ENCODE measurements at places on chromosomes 4 and X.

- DNase-seq, result no peak
These were observed 14.5 kb upstream of the DKK2 start for GRCh38 chr4:107050525-107051135.

- DNase-seq, result no peak
These were observed 92.3 kb upstream of the DCLK2 start for GRCh38 chr4:149985981-149986380.

GRCh38 chrX:44890247-44890646 is 17.3 kb downstream of the KDM6A start:
- DNase-seq, result no peak

- DNase-seq, result no peak
These were observed 16.4 kb upstream of the PRSS12 start for GRCh38 chr4:118369231-118369630.

GRCh38 chr4:121428721-121429120 is 47.9 kb upstream of the QRFPR start:
- DNase-seq, result no peak

DNA sequence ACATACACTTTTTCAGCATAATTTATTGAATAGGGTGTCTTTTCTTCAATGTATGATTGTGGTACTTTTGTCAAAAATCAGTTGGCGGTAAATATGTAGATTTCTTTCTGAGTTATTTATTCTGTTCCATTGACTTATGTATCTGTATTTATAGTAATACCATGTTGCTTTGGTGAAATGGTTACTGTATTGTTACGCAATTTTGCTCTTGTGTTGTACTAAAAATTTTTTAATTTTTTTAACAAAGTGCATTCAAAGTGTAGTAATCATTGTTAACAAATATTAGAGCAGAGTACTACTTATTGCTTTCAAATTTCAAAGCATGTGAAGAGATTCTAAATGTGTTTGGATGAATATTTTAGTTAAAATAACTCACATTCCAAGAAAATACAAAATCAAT is 915.4 kb downstream of the PCDH19 start:
- DNase-seq, result no peak

- DNase-seq, result no peak
These were observed 30.7 kb downstream of the TSPAN5 start for GRCh38 chr4:98627531-98628257.

DNA sequence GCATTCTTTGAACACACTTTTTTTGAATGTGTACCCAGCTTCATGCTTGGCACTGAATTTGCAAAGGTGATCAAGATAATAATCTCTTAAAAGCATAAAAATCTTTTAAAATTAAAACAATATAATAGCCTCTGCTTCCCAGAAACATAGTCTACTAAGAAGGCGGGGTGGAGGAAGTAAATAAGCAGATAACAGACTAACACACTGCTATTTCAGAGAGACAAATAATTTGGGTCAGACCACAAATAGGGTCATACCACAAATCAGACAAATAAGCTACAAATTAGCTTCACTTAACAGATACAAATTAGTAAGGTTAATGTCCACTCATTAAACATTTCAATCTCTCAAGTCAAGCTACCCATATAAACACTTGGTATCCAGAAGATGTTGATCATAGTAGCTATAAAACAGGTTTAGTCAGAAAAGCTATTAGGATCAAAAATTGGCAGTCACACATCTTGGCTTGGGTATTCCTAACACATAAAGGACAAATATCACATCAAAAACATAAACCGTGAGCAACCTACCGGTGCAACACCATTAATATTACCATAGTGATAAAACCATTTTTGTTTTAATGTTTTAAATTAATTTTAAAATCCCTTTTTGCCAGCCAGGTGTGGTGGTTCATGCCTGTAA is 47.3 kb downstream of the PPP3CA start:
- DNase-seq, result no peak

DNA sequence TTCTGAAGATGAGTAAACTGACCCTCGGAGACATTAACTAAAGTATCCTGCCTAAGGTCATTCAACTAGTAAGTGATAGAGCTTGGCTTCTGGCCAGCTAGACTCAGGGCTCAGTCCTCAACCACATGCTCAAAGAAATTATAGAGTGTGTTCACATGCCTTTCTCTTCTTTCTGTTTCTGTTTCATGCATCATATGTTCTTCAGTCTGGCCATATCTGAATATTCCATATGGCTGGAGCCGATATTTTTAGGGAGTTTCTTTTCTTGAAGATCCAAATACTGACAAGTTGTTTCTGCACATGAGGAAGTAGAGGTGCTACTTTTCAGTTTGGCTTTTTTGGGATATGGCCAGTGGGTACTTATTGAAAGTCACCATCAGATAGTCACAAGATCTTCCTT is 44.9 kb downstream of the MMRN1 start:
- DNase-seq, result no peak

GRCh38 chr4:181618896-181619295 is 624.3 kb upstream of the TENM3 start:
- DNase-seq, result no peak

DNA sequence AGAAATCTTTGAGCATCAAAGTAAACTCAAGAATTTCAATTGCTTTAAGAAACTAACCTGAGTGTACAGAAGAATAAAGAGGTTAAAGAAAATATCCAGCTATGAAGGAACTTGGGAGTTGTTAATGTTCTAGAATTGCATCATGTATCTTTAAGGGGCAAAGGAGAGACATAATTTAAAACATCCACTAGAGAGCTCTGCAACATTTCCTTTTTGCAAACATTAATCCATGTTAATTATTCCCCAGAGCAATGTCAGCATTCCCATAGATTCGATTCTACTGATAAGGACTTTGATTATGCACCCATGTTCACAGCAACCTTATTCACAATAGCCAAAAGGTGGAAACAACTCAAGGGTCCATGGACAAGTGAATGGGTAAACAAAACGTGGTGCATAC is 80.2 kb upstream of the SORBS2 start:
- no peak for DNase-seq

DNA sequence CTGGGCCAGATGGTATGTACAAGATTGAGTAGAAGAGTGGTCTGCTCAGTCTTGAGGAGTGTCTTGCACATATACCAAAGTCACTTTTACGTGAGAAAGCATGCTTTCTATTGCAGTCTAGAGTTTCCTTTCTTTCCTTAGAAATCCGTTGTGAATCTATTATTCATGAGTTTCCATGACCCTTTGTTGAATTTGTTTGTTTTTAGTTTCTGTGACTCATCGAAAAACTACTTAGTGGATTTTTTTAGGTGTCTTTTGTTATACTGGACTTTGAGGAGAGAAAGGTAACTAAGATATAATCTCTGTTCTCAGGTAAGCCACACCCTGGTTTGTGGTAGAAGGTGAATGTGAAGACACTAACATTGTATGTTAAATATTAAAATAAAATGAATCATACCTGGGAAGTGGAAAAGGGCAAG is 23.0 kb downstream of the GALNT7 start:
- DNase-seq, result no peak

DNA sequence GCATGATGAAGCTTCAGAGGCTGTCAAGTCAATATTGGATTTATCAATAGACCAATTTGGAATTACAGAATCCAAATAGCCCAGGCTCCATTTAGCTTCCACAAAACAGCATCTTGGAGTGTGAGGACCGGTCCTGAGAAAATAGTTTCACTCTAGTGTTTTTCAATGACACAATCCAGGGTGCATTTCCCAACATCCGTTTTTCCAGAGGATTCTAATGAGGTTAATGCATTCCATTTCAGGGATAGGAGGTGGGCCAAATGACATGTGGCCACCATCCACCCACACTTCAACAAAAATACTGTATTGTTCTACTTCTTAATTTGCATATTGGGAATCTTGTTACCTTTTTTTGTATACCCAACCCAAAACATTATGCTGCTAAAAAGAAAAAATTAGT is 229.8 kb upstream of the LDB2 start:
- no peak for DNase-seq

GRCh38 chr4:169098532-169098931 is 88.5 kb upstream of the CBR4 start:
- no peak for DNase-seq

DNA sequence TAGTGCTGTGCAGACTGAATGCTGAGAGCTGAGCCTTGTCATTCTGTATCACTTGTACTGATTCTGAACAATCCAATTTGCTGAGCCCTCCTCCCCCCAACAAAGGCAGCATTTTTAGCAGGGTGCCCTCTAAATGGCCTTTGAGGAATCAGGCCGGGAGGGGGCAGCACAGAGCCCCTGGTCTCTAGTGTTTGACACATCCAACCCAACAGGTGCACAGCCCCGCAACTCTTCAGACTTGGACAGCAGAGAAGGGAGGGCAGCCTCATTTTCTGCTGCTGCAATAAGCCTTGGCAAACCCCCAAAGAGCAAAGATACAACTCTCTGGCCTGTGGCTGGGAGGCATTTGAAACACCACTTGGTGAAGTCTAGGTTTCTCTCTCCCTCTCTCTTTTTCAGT is 3.4 kb downstream of the ATP1B4 start:
- DNase-seq, result no peak

GRCh38 chrX:105635794-105636193 is 186.5 kb upstream of the NRK start:
- no peak for DNase-seq

- no peak for DNase-seq
These were observed 33.7 kb downstream of the PRPS2 start for GRCh38 chrX:12824944-12825343.

GRCh38 chrX:71533851-71534561 is 1.1 kb downstream of the OGT start:
- no peak for DNase-seq

DNA sequence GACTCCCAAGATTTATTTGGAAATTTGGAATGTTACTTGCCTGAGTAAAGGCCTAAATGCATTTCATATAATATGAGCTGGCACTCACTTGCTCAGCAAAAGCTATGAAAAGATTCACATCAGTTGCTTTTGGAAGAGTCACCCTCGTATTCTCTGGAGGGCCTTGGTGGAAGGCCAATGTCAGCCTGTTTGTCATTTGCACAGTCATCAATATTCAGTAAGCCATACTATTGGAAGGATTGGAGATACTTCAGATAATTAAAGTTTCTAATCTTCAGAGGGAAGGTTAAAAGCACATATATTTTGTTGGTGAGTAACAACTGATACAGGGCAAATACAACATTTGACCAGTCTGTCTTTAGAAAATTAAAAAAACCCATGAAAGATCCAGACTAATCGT is 36.6 kb downstream of the VCX3A start:
- no peak for DNase-seq

DNA sequence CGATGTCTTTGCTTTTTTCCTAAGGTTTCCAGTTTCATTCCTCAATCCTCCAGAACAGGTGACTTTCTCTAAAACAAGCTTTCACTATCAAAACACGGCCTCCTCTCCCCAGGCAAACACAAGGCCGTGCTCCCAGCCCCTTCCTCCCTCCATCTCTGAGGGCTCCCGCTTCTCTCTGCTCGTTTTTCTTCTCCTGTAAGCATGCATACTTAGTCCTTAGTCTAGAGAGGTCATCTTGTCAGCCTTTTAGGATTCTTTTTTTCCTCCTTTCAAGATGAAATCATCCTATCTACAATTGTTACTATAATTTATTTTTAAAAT is 18.7 kb downstream of the DCTD start:
- no peak for DNase-seq

DNA sequence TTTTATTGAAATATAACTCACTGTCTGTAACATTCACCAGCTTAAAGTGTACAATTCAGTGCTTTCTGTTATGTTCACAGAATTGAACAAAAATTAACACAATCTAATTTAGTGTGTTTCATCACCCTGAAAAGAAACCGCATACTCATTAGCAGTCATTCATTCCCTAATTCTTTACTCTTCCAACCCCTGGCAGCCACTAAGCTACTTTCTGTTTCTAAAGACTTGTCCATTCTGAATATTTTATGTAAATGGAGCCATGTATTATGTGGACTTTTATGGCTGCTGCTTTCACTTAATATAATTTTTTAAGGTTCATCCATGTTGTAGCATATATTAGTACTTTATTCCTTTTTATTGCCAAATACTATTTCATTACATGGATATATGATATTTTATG is 94.7 kb upstream of the ATP8A1 start:
- no peak for DNase-seq

- no peak for DNase-seq
These were observed 182.7 kb downstream of the KDR start for GRCh38 chr4:54942721-54943120.

GRCh38 chrX:25158635-25159034 is 142.9 kb upstream of the ARX start:
- no peak for DNase-seq

GRCh38 chr4:75633846-75634245 is 3.5 kb upstream of the CDKL2 start:
- no peak for DNase-seq

DNA sequence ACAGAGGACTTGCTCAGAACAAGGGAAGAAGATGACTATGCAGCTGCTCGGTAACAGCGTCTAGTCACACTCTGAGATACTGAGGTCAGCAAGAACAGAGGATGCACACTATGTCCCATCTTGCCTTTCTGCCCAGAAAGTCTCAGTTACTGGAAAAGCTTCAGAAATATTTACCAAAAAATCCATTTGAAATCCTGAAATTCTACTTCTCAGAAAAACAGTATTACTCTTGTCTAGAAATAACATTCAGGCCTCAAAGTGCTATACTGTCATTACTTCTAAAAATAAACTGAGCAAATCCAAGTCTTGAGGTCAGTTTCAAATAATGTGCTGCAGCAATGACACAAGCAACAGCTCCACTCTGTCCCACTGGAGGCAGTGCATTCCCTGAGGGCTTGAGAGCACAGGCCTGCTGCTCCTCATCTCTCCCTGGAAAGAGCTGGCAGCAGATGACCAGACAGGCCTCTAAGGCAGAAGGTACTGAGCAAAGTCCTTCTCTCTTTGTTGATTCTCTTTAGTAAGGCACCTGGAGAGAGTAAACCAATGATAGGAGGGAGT is 76.9 kb downstream of the CAMK2D start:
- DNase-seq, result no peak

- no peak for DNase-seq
These were observed 106.2 kb upstream of the MAML3 start for GRCh38 chr4:140260227-140260626.

- DNase-seq, result no peak
These were observed 8.9 kb downstream of the HGFAC start for GRCh38 chr4:3450643-3451042.

DNA sequence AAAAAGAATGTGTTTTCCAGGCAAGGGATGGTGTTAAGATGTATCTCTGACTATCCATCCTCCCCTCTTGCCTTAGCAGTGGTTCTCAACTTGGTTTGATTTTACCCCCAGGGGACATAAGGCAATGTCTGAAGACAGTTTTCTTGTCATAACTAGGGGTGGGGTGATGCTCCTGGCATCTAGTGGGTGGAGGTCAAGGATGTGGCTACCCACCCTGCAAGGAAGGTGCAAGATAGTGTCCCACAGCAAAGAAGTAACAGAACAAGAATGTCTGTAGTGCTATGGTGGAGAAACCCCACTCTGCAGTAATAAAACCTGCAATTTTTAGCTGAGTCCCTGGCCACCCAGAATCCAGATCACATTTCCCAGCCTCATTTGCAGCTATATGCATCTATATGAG is 81.2 kb upstream of the TBL1X start:
- DNase-seq, result no peak

DNA sequence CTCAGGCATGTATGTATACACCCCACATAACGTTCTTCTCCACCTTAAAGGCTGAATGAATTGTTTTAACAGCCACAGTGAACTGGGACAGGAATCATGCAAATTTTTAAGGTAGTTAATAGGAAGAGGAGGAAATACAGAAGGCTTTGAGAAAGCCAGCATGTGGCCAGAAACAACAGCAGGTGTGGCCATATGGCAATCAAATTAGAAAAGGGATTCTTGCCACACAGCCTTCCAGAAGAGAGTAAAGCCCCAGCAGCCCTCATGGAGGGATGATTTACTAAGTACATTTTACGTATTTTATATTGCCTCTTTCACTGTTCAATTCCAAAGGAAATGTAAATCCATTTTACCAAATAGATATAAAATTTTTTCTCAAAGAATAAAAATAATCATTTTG is 792.2 kb downstream of the ADGRL3 start:
- DNase-seq, result no peak
